Smooth muscle cell of trachea (primary cell): ENCODE measurements at places on chromosomes 3 and 15. TPM values are rescaled to one million over a fixed set of nuclear protein-coding genes. Genes with fewer than 3 reads are reported as not detected.

Gene WDR93
- not detected in 2 replicates for total RNA-seq

Gene EOGT
- 41.0 and 44.1 TPM in 2 replicates for total RNA-seq

Gene RTP2
- total RNA-seq = not detected in 2 replicates

Gene SLC22A13
- total RNA-seq = 0.73 and 1.2 TPM in 2 replicates

Gene CHAC1
- 9.3 and 16.9 TPM in 2 replicates for total RNA-seq

Gene RAB6B
- total RNA-seq = 0.44 and 1.2 TPM in 2 replicates

Gene HHLA2
- not detected in 2 replicates for total RNA-seq

Gene GMNC
- total RNA-seq = under 0.01 TPM in 1 of 2 replicates, not detected in the other

Gene CLDN16
- total RNA-seq = not detected in 2 replicates

Gene PPP2R3A
- 16.7 and 20.5 TPM in 2 replicates for total RNA-seq

Gene KNG1
- not detected in 2 replicates for total RNA-seq

Gene PARP14
- total RNA-seq = 56.4 and 63.0 TPM in 2 replicates

Gene CFAP100
- not detected in 2 replicates for total RNA-seq

Gene CELF6
- total RNA-seq = 0.15 and 0.17 TPM in 2 replicates
